ENCODE measurements at places on chromosomes 6 and 20.

- no peak for DNase-seq
Measured at GRCh38 chr6:163716690-163717089, 302.2 kb downstream of the QKI start.

DNA sequence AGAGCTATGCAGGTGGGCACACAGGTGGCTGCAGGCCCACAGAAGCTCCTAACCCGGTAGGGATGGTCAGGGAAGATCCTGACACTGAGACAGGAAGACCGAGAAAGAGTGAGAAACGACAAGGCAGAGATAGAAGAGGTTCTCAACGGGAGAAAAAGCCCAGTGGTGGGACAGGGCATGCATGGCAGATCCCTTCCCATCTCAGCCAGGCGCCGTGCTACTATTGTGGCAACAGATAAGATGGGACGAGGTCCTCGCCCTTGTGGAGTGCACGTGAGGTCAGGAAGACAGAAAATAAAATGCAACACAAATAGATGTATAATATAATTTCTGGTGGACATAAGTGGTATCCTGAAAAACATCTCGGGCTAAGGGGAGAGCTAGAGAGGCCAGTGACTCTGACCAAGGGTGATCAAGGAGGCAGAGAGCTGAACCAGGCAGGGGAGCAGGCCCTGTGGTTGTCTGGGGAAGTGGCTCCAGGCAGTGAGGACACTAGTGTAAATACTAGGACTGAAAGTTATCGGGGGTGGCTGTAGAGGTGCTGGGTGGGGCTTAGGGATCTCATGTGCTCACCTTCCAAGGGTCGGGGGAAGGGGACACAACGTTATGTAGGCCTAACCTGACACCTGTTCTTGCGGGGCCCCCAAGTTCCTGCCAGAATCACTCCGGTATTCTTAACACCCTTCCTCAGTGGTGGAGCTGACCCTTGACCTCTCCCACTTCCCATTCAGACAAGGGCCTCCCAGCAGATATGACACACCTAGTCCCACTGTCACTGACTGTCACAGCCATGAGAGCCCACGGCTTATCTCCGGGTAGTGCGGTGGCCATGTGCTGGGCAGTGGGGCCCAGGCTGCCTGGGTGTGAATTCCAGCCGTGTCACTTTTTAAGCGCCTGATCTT is 1.0 kb downstream of the SRXN1 start:
- no peak for DNase-seq

- DNase-seq: no peak
Measured at GRCh38 chr20:55135923-55136322, 660.5 kb downstream of the DOK5 start.

DNA sequence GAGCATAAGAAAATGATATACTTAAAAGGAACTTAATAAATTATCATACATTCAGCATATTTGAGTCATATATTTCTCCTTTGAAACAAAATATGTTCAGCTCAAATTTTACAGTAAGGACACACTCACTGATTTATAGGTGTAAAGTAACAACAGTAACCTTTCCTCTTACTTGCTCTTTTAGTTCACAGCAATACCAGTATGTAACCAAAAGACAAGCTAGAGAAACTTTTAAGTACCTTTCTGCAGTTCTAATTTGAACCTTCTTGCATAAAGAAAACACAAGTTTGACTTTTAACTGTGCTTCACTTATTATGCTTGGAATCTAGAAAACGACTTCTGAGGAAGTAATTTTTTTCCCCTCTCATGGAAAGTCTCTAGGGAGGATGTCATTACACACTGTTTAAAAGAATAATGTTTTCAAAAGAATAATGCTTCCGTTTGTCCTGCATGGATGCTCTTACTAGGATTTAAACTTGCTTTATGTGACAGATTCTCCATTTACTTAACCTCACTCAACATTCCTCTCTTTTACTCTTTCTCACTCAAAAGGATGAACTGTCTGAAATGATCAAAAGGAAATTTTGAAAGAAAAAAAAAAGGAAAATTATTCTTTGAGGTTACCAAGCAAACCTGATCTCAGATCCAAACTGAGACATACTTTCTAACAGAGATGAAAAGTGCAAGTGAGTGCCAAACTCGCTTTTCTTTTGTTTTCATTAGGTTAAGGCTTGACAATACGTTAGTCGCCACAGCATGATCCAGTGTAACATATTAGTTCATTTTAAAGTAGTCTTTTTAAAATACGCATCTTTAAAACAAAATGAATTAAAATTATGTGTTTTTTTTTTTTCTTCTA is 22.4 kb upstream of the CALHM6 start:
- DNase-seq: peak; percentile 90

GRCh38 chr6:111597291-111598086 is 8.2 kb downstream of the TRAF3IP2 start:
- DNase-seq: no peak

GRCh38 chr6:155128977-155129376 is 133.9 kb downstream of the TIAM2 start:
- no peak for DNase-seq

GRCh38 chr6:146546443-146547043 is 2.9 kb downstream of the RAB32 start:
- DNase-seq: no peak

GRCh38 chr6:37765182-37765775 is 54.2 kb upstream of the ZFAND3 start:
- no peak for DNase-seq

- DNase-seq: no peak
Measured at GRCh38 chr20:62839816-62840215, 21.8 kb downstream of the TCFL5 start.

DNA sequence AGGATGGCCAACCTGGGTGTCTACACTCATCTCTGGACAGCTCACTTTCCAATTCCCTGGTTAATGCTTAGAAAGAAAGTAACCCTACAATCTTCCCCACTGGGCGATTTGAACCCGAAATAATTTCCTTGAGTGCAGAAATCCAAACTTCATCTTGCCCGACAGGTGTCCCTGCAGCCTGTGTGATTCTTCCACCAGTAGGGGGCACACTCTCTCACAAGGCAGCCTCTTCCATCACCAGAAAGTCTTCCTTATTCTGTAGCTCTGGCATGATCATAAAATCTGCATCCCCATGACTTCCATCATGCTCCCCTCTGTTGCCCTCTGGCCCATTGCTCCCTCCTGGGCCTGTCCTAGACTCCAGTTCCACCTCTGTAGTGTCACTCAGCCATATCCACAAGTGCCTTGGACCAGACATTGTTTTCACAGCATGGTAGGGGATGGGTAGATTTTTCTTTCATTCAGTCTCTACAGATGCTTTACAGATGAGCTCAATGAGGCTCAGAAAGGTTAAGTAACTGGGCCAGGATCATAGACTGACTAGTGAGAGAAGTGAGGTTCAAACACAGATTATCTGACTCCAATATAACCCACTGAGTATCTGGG is 170.4 kb upstream of the SPTLC3 start:
- DNase-seq: peak; percentile 10

DNA sequence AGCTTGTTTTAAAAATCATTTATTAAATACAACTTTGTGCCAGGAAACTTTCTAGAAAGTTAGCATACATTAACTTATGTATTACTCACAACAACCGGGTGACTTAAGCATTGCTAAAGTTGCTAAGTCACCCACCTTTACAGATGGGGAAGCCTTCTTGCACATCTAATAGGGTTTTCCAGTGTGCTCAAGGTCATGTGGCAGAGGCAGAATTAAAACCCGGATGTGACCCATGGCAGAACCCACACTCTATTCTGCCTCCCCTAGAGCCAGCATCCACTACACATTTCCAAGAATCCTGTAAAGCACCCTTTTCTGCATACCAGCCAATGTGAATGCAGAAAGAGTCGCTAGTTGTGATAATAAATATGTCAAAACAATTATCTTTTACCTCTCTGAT is 13.4 kb downstream of the LINC00237 start:
- no peak for DNase-seq

GRCh38 chr20:19009081-19009688 is 195.6 kb downstream of the SCP2D1 start:
- DNase-seq: no peak

DNA sequence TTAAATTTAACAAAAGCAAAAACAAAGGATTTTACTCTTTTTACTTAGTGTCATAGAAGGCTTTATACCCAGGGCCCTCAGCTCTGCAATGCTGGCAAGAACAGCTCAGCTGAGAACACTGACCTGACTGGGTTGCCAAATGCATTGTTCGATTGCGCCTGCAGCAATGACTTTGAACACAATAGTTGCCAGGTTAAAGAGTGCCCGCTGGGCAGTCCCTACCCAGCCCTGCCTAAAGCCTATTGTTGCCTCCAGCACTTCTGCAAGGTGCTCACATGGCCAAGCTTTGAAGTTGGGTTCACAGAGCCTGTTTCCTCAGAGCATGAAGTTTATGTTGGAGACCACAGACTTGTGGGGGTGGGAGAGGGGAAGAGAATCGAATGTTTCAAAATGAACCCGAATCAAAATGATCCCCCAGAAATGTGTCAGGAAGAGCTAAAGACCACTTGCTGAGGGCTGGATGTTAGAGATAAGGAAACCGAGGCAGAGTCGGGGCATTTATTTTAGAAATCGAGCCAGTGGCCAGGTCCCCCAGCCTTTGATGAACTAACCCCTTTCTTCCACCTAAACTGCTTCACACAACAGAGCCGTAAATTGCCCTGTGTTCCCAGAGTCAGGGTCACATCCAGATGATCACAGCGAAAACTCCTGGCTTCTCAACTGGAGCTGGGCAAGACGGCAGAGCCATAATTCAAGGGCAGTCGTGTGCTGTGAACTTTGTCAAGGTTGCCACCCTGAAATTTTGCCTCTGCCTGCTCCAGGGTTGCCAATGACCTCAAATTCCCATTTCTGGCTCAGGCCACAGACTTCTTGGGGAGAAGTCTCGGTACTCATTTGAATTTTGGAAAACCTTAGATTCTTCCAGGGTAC is 55.0 kb downstream of the FOXA2 start:
- no peak for DNase-seq

DNA sequence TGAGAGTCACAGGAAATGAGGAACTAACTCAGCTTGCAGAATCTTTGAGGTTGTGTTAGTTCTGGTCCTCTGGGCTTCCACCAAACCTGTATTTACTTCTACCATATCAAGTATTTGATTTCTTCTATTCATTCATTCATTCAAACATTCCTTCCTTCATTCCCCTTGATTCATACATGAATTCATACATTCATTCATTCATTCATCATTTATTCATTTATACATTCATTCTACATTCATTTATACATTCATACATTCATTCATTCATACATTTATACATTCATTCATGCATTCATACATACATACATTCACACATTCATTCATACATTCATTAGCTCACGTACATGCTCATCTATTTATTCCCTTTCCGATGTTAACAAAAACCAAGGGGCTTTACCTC is 120.3 kb downstream of the BMP7 start:
- DNase-seq: no peak

DNA sequence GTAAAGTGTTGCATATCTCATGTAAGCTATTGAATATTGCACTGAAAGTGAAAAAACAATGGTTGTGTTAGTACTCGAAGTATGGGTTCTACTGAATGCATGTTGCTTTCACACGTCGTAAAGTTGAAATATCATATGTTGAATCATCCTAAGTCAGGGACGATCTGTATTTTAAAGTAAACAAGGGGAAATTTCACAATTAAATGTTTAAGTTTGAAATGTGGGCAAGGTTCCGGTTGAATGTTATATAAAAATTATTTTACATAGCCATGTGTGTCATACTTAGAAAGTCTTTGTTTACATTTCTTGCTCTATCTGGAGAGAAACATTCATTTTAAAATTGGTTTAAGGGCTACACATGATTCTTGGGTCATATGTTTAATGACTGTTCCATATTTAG is 76.8 kb downstream of the AKAP7 start:
- DNase-seq: no peak

GRCh38 chr6:22636452-22636851 is 67.1 kb downstream of the HDGFL1 start:
- DNase-seq: no peak

GRCh38 chr6:142551274-142551811 is 249.5 kb downstream of the ADGRG6 start:
- DNase-seq: peak; percentile 41

DNA sequence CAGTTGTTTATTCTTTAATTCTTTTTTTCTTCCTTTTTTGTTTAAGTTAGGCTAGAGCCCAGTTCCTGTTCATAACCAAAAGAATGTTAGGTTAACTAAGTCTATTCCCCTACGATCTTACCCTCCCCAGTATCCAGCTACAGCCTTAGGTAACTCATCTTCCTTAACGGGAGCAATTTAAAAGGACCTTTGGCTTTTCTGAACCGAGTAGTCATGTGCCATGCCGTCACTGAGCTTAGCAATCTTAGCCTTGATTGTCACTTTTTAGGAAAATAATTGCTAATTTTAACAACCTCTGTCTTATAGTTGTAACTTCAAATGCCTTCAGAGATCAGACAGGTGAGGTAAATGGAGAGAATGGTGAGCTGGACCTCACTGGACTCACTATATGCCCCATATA is 6.2 kb downstream of the METTL24 start:
- no peak for DNase-seq

- no peak for DNase-seq
Measured at GRCh38 chr6:163389354-163389753, 25.2 kb upstream of the QKI start.

GRCh38 chr20:63378626-63379025 is 17.5 kb upstream of the CHRNA4 start:
- DNase-seq: no peak

DNA sequence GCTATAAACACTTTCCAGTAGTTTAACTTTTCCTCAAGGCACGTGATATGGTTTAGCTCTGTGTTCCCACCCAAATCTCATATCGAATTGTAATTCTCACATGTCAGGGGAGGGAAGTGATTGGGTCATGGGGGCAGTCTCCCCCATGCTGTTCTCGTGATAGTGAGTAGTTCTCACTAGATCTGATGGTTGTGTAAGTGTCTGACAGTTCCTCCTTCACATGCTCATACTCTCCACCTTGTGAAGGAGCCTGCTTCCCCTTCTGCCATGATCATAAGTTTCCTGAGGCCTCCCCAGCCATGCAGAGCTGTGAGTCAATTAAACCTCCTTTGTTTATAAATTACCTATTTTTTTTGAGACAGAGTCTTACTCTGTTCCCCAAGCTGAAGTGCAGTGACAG is 127.9 kb downstream of the DTNBP1 start:
- DNase-seq: no peak

- no peak for DNase-seq
Measured at GRCh38 chr6:157527471-157527907, 146.5 kb downstream of the ZDHHC14 start.

DNA sequence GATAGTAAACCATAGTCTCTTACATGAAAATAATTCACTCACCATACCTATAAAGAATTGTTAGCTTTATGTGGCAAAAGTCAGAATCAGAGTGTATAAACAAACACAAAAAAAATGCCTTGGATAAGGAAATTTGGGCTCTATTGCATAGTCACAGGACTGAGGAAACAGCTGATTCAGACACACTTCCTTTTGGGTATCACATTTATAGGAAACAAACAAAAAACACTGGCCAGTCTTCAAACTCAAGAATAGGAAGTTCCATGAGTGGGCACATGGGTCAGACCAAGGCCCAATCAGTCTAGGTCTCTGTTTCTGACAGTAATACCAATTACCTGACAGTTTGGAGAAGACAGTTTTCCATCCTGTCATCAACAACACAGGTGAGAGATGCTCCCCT is 8.0 kb downstream of the SLC18B1 start:
- DNase-seq: no peak

Data from A673 (cell line).